NCI-H1092 (cell line): ENCODE measurements at places on chromosomes 7 and 10.

GRCh38 chr10:13803566-13804554, 217.1 kb downstream of the PRPF18 start:
- DNase-seq: peak; percentile 72

DNA sequence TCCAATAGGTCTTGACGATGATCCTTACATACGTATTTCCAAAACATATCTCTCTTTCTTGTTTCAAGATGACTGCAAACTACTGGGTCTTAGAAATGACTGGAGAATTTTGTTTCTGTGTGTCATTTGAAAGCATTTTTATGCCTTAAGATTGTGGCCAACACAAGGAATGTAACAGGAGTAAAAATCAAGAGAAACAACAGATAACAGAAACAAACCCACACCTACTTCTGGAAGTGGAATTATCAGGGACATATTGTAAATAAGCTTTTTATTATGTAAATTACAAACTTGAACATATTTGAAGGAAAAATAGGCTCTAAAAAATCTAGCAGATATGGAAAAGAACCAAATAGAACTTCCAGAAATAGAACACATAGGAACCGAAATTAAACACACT, 195.6 kb downstream of the CYP26A1 start:
- DNase-seq: no peak

- no peak for DNase-seq
These were observed 1167.0 kb downstream of the SORCS3 start for GRCh38 chr10:105807935-105808587.

GRCh38 chr7:151342102-151342646, 562 bp downstream of the NUB1 start:
- DNase-seq: no peak

GRCh38 chr7:77536017-77536412, 1.1 kb upstream of the PTPN12 start:
- DNase-seq: peak; percentile 27

DNA sequence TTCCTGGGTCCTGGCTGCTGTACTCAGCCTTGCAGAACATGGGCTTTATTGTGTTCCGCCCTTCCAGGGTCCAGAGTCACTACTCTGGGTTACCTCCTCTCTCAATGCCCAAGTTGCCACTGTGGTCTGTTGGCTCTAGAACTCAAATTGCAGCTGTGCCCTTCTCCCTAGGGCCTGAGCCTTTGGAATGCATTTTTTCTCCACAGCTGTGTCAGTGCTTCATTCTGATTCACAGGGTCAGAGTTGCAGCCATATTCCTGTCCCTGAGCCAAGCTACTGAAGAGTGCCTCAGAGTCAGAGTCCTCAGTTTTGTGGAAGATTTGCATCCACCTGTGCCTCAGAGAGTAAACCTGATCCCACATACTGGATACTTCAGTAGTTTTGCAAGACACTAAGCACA, 167.5 kb downstream of the ITGB1 start:
- no peak for DNase-seq

- DNase-seq: no peak
These were observed 87.1 kb downstream of the POLR1F start for GRCh38 chr7:19621740-19622139.
